Activated naive CD8-positive, alpha-beta T cell treated with anti-CD3 and anti-CD28 coated beads, Interleukin-2, amount 50 U/mL, for 24 hours (primary cell): ENCODE measurements at places on chromosomes 12 and 14.

DNA sequence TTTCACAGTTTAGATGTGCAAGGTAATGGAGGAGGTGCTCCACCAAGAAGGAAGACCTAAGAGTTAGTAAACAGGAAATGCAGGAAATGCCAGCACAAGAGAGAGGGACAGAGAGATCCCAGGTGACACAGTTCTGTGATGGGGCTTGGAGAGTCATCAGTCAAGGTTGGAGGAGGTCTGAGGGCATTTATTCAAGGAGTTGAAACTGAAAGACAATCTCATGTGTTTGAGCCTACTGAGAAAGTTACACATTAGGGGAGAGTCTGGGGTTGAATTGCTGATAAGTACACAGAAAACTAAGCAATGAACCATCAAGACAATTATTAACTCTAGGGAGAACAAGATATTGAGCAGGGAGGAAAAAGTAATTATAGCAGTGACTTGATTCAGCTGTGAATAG lies 138.5 kb downstream of the ANO6 start:
- no peak for DNase-seq

- DNase-seq, result peak; percentile 12
Observed at GRCh38 chr14:76647697-76648298, 113.5 kb upstream of the VASH1 start.

- peak; percentile 46 for DNase-seq
Observed at GRCh38 chr14:52961060-52961639, 10.3 kb upstream of the FERMT2 start.

GRCh38 chr12:101415228-101415627 lies 7.7 kb upstream of the ARL1 start:
- no peak for DNase-seq

GRCh38 chr12:20527417-20528163 lies 159.3 kb downstream of the PDE3A start:
- no peak for DNase-seq

DNA sequence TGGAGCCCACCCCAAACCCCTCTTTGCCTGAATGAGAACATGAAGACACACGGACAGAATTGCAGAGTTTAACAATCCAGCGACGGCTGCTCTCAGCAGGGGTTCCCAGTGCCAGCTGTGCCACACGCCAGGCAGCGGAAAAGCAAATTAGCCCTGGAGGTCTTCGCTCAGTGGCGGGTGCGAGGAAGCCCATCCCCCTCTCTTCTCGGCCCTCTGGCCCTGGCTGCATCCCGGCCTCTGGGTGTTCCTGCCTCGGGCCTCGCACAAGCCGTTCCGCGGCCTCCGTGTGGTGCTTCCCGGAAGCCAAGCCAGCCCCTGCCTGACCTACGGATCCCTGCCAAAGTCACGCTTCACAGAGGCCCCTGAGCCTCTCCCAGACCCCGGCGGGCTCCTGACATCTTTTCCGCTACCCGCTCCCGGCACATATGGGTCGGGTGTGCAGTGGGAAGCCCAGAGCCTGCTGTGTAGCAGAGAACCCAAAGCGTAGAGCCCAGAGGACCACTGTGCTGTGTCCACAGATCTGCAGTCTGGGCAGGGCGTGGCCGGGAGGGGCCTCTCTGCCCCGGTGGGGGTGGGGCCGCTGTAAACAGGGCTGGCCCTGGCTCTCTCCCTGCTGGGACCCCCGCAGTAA lies 70.7 kb upstream of the GALNT9 start:
- DNase-seq, result no peak

DNA sequence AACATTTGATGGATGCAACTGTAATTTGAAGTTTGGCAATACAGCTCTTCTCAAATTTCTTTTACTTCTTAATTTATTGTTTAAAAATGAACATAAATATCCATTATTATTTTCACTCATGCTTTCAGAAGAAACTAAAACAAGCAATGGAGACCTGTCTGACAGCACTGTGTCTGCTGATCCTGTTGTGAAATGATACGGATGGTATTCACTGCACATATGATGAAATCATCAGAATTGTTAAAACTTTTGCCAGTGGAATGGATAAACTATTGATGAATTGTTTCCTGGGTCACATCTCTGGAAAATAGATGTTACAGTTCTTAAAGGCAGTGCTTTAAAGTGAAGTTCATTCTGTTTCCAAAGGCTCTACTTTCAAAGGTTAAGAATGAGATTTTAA lies 59.2 kb downstream of the WASHC4 start:
- no peak for DNase-seq
